Fibroblast of upper back skin (primary cell): ENCODE measurements at places on chromosomes 1 and 21.

DNA sequence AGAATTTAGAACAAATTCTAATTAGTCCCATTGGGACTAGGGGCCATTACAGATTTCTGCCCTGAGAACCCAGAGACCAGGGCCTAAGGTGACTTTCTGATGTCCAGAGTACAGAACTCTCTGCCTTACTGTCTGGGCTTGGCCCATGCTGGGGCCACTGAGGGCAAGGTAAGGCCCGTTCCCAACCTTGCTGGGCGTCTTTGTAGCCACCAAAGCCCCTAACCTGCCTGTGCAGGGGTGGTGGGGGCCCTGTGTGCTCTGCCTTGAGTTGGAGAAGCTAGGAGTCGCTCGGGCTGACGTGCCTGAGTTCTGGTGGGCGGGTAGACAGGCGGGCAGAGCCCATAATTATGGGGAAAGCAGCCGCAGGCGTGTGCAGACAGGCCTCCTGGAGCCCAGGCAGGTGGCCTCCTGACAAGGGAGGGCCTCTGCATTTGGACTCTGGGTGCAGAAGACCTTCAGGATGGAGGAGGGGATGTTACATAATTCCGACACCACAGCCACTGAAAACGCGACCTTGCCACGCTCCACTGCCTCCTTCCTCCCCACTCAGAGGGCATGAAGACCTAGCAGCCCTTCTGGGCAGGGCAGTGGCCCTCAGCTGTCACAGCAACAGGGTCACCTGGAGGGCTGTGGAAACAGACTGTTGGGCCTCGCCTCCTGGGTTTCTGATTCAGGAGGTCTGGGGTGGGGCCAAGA is 239.9 kb upstream of the TMEM51 start:
- DNase-seq, result no peak

GRCh38 chr21:31078216-31078615 is 39.9 kb upstream of the KRTAP19-8 start:
- no peak for DNase-seq

DNA sequence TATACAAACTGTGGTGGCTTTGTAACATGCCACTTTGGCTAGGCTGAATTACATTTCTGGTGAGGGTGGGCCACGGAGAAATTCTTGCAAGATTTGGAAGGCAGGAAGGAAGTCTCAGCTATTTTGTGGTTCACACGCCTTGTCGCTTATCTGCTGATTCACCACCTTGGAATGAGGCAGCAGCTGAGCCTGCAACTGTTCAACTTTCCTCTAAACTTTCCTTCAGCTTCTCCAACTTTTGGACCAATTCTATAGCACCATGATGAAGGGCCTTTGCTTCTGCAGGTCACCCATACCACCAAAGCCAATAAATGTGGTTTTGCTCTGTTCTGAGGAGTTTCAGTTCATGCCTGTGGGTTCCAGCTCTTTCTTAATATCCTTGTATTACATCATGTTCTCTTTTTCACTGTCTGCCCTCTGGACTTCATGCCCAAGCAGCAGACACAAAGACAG is 337.6 kb upstream of the SNX7 start:
- DNase-seq, result peak; percentile 99

- DNase-seq, result no peak
Observed at GRCh38 chr1:112244131-112244530, 151.9 kb upstream of the CTTNBP2NL start.
